Activated CD4-positive, alpha-beta T cell treated with anti-CD3 and anti-CD28 coated beads for 48 hours (primary cell): ENCODE measurements at places on chromosomes 6 and 20.

- DNase-seq, result no peak
These were observed 14.7 kb downstream of the FAM110A start for GRCh38 chr20:848193-848592.

GRCh38 chr6:3803627-3804468 is 45.3 kb upstream of the FAM50B start:
- no peak for DNase-seq

DNA sequence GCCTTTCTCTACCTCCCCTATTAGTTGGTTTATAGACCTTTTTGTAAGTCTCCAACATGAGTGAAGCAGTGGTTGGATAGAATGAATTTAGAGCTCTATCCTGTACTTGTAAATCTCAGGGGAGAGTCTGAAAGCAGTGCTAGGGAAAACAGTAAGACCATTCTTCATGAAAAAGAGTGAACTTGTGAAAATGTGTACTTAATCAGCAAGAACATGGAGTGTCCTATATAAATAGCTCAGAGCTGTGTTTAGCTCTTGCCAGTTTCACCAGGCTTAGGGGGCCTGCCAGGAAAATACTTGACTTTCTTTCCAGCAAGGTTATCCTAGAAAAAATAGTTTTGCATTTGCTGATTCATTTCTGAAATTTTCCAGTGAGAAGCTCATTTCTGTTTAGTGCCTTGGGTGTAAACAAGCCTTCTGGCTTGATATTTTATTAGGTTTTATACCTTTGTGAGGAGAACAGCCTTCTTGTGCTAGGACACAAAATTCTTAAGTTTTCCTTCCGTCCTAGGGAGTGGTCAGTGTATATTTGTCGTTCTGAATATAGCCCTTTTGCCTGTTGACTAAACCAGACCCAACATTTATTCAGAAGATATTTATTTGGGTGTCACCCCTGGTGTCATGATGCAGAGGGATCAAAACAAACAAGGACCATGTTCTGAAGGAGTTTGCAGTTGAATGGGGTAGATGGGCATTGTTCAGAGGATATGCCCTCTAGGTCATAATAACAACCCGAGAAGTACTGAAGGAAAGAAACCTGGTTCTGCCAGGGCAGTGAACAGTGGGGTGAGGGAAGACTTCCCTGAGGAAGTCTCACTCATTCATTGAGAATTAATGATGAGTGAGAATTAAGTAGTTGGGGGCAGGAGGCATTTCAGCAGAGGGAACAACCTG is 7.6 kb downstream of the ARFGEF2 start:
- DNase-seq, result no peak

DNA sequence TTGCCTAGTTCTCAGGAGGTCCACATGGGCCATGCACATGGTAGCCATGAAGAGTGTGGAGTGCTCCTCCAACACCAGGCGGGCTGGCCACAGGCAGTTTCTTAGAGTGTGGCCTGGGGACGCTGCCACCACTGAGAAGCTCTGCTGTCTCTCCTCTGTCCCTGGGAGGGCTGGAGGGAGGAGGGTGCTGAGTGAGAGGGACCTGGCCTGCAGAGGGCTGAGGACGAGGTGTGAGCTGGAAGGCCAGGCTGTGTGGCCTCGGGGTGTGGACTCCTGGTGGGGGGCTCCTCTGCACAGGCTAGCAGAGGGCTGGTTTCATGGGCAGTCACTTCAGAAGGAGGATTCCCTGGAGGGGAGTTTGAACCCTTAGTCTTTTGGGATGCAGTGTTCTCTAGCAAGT is 39.7 kb downstream of the SYNJ2 start:
- DNase-seq, result no peak

DNA sequence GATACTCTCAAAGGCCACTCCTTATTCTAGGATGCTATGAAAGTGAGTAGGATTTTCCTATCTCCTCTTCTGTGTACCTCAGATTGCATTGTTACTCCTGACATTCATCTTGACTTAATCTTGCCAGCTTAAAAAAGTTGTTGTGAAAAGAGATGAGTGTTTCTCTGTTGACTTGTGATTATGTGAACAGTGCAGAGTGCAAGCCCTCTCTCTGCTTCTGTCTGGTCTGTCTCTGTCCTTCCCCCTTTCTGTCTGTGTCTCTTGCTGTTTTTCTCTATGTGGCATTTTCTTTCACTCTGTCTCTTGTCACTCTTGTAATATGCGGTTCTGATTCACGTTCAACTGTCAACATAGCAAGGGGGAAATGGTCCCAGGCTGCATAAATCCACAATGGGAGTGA is 306.6 kb downstream of the FARS2 start:
- DNase-seq, result no peak

- DNase-seq, result no peak
These were observed 9.6 kb upstream of the PCMTD2 start for GRCh38 chr20:64245746-64246595.

- no peak for DNase-seq
These were observed 1255.1 kb upstream of the EYS start for GRCh38 chr6:66962082-66962481.

- DNase-seq, result no peak
These were observed 586.6 kb upstream of the BTBD3 start for GRCh38 chr20:11331096-11331495.

GRCh38 chr6:137781639-137782038 is 85.4 kb upstream of the TNFAIP3 start:
- no peak for DNase-seq

- no peak for DNase-seq
These were observed 457.4 kb upstream of the MANEA start for GRCh38 chr6:95119927-95120326.

DNA sequence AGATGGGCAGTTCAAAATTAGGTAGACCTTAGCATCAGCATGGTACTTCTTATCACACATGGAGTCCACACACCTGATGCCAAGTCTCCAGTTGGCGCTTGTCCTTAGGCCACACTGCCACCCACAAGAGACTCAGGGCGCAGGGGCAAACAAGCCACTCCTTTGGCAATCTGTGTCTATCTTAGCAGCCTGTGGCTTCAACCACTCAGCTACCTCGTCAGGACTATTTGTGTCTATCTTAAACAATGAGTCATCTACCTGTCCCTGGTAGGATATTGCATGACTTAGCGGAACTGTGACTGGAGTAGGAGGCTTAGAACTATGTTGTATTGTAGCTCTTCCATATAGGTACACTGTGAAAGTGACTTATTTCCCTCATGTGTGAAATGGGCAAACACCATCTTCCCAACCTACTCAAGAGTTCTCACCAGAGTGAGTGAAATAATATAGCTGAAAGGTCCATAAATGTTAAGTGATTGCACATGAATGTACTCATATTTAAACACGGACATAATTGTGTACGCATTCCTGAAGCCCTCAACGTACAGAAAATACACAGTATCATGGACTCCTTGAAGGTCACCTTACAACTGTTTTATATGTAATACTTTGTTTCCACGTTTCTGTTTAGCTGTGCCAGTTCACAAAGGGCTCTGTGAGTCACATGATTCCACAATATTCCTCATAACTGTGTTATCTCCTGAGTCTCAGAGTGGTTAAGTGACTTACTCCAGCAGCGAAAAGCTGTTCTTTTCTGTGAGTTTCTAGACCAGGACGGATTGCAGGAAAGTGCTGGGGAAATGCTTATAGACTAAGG is 1.6 kb downstream of the TRIM27 start:
- DNase-seq, result peak; percentile 29

DNA sequence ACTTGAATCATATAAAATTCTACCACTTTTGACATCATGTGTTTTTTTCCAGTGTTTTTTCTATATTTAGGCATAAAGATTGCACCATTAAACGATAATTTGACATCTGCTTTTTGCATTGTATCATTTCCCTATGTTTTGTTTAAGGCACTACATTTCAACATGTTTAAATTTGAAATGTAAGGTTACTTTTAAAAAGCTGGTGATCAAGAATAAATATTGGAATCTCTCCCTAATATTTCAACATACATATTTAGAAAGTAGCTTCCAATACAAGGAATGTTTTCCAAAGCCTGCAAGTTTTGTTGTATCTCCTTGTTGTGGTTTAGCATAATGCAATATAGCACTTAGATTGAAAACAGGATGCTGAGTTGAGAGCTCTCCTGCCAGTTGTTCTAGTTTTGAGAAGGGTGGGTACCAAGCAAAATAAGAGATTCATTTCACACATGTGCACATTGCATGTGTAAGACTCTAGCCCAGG is 76.5 kb downstream of the SYNJ2 start:
- no peak for DNase-seq

DNA sequence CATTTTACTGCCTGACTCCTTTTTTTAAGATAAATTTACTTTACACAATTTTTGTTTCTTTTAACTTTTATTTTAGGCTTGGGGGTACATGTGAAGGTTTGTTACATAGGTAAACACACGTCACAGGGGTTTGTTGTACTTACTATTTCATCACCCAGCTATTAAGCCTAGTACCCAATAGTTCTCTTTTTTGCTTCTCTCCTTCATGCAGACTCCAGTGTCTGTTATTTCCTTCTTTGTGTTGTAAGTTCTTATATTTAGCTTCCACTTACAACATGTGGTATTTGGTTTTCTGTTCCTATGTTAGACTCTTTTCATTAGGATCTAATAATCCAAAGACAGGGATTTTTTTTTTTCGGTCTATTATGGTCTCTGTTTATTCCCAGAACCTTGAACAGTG is 83.5 kb upstream of the CCN6 start:
- no peak for DNase-seq

- no peak for DNase-seq
These were observed 5.2 kb downstream of the MBOAT1 start for GRCh38 chr6:20207088-20207418.

- DNase-seq, result no peak
These were observed 1.2 kb downstream of the CBFA2T2 start for GRCh38 chr20:33490934-33491656.

DNA sequence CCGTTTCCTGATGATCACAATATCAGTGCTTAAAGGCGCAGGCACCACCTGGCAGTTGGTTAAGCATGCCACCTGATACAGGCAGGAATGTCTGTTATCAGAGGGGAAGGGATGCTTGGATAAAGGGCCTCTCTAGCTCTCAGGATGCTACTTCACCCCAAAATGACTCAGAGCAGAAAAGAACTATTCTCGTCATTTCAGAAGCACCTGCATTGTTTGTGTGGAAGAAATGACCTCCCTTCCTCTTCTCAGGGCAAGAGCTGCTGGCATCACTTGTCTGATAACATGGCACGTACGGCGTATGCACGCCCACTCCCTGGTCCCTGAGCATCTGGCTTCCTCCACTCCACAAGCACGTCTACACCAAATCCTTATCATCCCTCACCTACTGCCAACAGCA is 47.3 kb downstream of the ATP9A start:
- peak; percentile 48 for DNase-seq

DNA sequence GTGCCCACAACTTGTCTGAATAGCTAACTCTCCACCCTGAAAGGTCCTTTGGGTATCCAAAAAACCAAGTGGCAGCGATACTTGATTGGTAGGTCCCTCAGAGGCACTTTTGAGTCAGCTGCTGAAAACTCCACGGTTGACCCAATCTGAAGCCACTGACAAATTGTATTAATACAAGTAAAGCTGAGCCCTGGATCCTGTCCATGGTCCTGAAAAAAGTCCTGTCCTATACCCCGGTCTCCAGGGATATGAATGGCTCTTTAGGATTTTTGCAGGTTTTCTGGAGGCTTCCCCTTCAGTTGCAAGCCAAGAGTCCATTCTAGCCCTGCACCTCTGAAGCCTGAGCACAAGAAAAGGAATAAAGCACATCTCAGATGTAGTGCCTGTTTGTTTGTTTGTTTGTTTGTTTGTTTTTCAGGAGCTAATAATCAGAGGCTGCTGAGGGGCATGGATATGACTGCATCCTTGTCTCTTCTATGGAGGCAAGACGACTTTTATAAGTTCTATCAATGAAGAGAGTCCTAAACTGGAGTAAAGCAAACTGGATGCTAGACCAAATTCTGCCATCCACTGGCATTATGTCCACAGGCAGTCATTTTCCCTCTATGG is 1.7 kb upstream of the SLC12A5 start:
- peak; percentile 51 for DNase-seq

DNA sequence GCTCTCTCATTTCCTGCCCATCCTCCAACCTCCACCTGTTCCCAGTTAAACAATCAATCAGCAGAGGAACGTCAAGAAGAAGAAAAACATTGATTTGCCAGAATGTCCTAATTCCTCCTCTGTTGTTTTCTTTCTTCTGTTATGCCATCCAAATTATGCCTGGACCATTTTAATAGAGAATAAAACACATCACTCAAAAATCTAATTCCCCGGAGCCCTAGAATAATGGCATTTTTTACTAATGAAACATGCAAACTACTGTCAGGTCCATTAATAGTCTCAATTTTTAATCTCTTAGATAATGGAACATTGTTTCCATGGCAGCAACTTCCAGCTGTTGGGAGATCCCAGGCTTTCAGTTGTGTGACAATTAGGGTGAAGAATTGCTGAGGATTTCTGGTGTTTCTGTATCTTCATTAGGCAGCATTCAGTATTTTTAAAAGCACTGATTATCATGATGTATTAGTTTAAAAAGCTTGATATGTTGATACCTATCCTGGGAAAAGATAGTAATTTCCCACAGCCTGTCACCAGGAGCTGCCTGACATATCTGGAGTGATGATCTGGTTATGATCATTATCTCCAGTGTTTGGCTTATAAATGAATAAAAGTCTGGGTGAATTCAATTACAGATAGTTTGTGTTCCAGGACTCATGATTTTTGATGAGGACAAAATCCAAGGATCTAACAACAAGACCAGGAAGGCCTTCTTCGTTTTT is 209.8 kb downstream of the TPBG start:
- no peak for DNase-seq

DNA sequence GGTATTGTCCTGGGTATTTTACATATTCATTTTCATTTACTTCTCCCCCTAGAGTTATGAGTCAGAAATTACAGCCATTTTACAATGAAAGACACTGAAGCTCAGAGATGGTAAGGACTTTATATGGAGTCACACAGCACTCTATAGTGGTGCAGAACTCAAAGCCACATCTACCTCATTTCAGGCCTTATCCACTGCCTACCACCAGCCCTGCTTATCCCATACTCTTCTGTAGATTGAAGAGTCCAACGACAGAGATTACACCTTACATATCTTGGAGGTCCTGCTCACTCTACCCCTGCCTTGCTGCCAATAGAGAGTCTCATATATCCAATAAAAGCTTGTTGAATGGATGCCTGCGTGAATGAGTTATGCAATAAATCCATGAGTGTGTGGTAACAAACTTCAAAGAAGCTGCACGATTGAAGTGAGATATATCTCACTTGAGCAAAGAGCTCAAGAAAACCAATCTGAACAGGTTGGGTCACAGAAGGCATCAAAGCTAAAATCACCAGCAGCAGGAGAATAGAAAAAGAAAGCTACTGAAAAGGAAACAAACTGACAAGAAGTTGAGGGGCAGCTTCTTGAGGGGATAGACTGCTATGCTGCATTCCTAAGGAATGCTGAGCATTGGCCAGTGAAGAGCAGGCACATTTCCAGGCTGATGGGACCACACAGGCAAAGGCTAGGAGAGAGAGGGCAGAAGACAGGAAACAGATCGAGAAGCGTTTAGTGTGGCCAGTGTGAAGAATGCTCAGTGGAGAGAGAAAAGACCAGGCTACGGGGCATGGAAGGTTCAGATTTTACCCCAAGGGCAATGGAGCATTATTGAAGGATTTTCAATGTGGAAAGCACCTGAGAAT is 585.6 kb downstream of the DHX35 start:
- no peak for DNase-seq

DNA sequence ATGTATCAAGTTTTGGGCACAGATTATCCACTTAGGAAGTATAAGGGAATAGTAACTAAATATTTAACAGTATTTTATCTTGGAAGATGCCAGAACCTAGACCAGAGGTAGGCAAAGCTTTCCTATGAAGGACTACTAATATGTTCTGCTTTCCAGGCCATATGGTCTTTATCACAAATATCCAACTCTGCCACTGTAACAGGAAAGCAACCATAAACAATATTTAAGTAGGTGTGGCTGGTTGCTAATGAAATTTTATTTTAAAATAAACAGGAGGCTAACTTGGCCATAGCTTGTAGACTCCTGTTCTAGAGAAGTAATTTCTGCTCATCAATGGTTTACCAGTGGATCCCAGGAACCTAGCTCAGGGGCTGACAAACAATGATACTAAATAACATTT is 39.4 kb downstream of the NOL7 start:
- no peak for DNase-seq
